Fibroblast of skin of right biceps (primary cell): ENCODE measurements at places on chromosomes 4 and X.

DNA sequence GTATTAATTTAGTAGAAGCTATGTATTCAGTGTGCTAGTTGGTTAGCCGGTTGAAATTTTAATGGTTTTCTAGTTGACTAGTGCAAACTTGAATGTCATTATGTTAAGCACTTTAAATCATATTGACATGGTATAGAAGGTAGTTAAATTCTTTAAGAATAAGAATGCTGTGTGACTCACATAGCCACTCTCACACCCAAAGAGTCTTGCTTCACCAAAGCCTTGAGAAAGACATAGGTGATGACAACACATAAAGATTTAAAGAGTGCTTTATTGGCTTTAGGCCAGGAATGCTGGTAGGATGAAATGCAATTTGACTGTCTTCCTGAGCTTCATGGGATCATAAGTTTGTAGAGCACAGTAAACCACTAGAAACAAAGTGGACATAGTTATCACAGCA is 85.3 kb downstream of the DCAF8L2 start:
- peak; percentile 86 for DNase-seq

GRCh38 chrX:9832811-9833210 is 46.6 kb downstream of the SHROOM2 start:
- DNase-seq, result no peak

DNA sequence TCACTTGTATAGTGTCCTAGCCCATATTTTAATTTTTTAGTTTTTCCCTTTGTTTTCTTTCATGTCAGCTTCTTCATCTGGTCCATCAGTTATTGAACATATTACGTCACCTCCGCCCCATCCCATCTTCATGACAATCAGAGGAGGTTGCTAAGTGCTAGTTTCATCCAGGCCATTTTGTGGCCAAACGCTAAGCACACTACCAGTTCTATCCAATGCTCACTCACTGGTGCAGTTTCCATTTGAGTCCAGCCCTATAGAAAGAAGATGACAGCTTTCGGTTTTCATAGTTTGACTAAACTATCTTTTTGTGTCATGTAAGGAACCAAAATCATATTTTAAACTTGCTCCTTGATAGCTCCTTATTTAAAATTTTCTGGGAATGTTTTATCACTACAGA is 304.2 kb downstream of the TENM3 start:
- DNase-seq, result no peak

GRCh38 chrX:23811108-23811651 is 28.2 kb downstream of the SAT1 start:
- no peak for DNase-seq

DNA sequence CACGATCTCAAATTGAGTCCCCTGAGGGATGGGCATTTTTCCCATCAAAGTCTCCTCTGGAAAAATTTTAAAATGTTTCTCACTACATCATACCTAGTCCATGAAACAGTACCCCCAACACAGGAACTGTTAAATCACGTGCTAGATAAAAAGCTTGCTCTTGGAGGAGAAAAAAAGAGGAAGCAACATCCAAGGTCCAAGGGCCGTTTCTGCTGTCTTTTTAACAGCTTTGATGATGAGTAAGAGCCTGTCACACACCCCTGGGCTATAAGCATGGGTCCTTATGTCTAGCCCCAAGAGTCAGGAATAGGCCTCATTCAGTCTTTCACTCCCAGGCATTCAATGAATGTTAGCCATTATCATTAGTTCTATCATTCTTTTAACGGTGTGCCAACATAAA is 128.9 kb downstream of the SH3KBP1 start:
- no peak for DNase-seq

GRCh38 chrX:125204681-125205132 is 115.0 kb upstream of the TEX13C start:
- peak; percentile 6 for DNase-seq

GRCh38 chr4:116180157-116180601 is 905.2 kb downstream of the TRAM1L1 start:
- DNase-seq, result peak; percentile 7

- peak; percentile 22 for DNase-seq
These were observed 36.4 kb upstream of the HPRT1 start for GRCh38 chrX:134423606-134424005.

- no peak for DNase-seq
These were observed 157.5 kb upstream of the ANKRD50 start for GRCh38 chr4:124869961-124870495.

DNA sequence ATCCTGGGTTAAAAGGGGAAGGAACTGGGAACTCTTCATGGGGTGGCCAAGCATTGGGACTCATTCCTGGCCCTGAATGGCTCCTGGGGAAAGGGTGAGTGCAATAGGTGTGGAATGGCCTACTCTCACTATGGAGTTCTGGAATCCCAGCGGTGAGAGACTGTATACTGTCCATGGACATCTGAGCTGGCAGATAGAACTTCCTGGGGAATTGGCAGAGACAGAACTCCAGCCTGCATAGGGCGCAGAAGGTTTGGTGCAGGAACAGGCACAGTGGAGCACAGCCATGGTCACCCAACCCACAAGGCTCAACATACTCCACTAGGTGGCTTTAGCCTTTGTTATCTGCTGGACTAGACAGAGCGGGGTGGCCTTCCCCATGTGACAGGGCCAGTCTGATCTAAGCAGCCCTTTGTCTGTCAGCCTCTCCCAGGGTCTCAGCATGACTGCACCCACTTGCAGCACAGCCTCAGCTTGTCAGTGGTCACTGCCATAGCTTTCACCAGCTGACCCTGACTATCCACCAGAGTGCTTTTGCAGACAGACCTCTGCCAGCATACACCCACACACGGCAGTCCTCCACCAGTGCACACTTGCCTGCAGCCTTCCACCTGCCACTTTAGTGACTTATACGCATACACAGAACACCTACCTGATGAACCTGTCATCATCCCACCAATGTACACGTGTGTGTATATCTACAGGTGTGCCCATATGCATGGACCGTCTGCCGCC is 48.4 kb downstream of the TECRL start:
- no peak for DNase-seq

- DNase-seq, result no peak
These were observed 10.8 kb downstream of the CTBP1 start for GRCh38 chr4:1237981-1238675.

DNA sequence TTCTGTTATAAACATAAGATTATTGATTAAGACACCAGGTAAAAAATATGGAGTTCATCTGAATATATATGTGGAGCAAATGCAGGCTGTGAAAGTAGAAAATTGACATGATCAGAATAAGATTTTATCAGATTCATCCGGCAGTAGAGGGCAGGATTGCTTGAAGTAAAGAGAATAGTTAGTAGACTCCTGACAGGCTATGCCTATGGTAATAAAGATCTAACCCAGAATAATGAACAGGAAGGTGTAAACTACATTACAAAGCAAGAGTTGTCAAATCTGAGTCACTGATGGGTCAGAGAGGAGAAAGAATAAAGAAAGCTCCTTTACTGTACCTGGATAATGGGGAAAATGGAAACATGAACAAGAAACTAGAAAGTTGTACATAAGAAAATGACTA is 20.8 kb upstream of the TMEM184C start:
- no peak for DNase-seq

DNA sequence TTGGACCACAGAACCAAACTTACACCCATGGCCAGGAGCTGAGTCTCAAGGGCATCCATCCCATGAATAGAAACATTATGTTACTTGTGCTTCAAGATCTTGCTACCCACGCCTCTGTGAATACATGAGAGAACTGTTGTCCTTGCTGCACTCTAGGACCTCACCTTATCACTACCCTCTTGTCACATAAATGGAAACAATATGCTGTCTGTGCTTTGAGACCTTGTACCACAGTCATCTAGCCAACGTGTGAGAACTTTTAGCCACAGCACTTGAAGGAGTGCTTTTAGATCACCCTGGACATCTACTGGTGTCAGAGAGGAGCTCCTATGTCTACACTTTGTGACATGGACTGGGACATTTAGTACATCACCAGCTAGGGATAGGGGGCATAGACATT is 30.7 kb upstream of the HUWE1 start:
- DNase-seq, result no peak

- no peak for DNase-seq
These were observed 1871.6 kb upstream of the IGFBP7 start for GRCh38 chr4:58981828-58982227.

- DNase-seq, result no peak
These were observed 7.0 kb downstream of the TMEM255A start for GRCh38 chrX:120304256-120304655.

DNA sequence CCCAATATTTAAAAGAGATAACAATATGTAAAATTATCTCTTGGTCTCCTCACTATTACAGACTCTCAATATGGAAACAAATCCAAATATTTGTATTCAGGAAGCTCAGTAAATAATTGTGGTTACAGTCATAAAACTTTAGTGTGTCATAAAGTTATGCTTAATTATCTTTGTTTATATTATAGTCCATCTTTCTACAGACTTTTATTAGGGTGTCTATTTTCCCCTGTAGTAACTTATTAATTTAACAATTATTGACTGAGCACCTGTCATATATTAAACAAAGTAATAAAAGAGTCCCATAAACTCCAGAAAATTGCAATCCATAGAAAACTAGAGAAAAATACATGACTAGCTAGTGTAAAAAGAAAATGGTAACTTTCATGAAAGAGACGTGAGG is 61.6 kb upstream of the GPM6A start:
- DNase-seq, result no peak

GRCh38 chr4:83629945-83630721 is 94.2 kb downstream of the GPAT3 start:
- DNase-seq, result peak; percentile 69
